GM04504 (cell line): ENCODE measurements at places on chromosomes 2 and 18.

DNA sequence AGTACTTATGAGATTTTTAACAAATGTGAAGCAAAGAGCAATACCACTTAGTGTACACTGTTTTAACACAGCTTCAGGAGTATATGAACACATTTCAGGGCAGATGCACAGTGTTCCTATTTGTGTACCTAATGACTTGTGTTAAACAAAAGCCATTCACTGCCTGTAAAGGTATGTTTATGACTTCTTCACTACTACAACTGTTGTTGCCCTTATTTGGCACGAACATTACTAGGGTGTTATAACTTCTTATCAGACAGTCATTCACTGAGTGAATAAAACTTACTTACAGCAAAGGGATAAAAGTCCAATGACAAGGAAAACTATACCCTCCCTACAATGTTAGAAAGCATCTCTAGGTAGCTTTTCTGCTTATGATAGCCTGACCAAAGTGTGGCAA, 85.4 kb upstream of the CAVIN2 start:
- DNase-seq = no peak

- no peak for DNase-seq
These were observed 1.1 kb upstream of the SYT4 start for GRCh38 chr18:43278355-43278754.

DNA sequence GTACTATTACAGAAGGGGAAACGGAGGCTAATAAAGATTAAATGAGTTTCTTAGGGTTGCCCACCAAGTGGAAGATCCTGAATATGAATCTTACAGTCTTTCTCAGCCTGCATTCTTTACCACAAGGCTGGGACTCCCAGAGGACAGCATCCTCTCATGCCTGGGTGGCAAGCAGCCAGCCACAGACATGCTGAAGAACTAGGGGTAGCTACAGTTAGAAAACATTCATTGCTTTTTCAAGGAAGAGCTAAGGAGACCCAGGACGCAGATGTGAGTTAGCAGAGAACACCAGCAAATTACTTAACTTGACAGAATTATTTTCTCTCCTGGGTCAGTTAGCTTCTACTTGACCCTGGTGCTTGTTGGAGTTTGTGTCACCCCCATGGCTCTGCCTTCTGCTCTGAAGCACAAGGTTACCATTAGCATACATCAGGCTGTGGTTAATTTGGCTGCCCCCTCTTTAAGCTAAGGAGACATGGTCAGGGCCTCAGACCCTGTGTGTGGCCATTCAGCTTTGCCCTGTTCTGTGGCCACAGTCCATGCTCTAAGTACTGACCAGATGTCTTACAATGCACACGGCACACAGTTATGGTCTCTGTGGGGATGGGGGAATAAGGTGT, 132.3 kb upstream of the TNP1 start:
- DNase-seq = no peak

GRCh38 chr2:72940786-72941185, 23.5 kb downstream of the EMX1 start:
- DNase-seq = no peak

DNA sequence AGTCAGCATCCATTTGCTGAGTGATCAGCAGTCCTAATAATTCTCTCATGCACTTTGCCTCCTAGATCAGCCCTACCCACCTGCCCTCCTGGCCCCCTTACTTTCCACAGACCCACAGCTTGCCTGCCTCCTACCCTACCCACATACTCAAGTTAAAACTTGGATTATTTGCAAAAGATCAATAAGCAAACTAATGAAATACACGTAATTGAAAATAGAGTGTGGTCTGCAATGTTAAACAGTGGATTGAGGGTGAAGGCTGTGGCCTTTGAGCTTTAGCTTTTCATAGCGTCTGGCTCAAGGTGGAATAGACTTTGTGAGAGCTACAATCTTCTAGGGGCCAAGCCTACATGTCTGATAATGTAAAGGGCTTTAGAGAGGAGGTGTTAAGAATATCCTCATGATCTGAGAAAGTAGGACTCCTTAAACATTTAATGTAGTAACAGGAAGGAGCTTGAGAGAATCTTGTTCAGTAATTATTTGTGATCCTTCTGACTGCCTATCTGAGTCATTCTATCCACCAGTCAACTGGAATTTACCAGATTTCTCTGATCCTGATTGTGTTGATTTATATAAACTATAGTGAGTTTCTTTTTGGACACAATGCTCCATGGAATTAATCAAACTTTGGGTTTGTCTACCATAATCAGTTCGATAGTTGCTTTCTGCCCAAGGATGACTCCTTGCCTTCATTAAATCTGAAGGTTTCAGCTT, 310.0 kb downstream of the HRH4 start:
- no peak for DNase-seq

DNA sequence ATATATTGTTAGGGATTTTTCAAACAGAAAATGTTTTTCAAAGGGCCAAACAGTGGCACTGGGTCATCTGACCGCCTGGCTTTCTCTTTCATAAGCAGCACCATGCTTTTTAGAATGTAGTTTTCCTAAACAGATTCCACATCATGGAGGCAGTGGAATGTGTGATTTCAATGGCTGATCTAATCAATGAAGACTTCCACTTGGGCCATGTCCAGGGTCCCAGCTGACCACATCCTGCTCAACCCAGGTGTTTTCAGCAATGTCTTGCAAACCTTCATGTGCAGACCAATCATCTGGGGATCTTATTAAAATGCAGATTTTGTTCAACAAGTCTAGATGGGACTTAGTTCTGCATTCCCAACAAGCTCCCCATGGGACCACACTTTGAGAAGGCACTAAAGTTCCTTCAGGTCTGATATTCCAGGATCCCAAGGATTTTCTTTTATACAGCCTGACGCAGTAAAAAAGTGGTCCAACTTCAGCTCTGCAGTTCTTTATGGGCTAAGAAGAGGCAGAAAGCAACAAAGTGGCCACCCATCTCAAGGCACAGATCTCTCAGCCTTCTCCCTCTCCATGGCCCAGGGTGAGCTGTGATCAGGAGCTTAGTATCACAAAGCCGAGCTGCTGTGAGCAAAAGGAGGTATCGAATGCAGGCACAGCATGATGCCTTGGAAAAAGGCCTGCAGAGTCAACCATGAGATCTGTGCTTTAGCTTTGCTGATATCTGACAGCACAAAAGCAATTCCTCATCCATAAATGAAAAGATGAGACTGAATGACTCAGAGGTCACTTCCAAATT, 3.7 kb downstream of the ALKAL2 start:
- no peak for DNase-seq

DNA sequence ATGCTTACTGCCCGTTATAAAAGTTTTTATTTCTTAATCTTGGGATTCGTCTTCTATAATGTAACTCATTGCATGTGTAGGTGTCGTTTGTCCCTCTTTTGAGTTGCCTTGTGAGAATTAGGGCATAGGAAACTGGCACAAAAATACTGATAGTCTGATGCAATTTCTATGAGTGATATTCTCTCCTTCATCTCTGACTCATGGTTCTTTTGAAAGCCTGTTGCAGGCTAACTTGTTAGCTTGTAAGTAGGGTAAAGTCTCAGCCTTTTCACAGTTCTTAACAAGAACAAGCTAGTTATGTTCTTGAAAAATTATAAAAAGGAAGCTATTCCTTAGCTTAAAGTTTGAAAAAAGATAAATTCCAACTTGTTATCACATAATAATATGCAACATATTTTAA, 1085.4 kb upstream of the NRXN1 start:
- no peak for DNase-seq

- DNase-seq = peak; percentile 72
These were observed 219.8 kb downstream of the SH3BP4 start for GRCh38 chr2:235171550-235172031.

DNA sequence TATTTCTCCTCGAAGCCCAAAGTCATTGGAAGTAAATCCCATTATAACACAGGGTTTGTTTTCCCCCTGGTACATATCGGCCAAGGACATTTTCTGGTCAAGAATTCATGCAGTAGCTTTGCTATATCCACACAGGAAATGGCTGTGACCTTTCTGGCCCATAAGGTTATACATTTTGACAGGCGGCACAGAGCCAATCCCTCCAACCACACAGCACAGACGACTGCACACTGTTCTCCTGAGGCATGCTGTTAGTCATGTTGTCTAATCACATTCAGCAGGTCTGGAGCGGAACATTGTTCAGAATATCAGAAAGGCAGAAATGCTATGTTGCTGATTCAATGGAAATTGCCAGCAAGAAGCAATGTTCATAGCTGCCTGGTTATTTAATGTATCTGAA, 742.3 kb upstream of the SLC8A1 start:
- DNase-seq = no peak
